NCI-H2107 (cell line): ENCODE measurements at places on chromosomes 3 and 15.
A peak's percentile ranks its signal among the peaks of the same experiment; 100 is the strongest.

DNA sequence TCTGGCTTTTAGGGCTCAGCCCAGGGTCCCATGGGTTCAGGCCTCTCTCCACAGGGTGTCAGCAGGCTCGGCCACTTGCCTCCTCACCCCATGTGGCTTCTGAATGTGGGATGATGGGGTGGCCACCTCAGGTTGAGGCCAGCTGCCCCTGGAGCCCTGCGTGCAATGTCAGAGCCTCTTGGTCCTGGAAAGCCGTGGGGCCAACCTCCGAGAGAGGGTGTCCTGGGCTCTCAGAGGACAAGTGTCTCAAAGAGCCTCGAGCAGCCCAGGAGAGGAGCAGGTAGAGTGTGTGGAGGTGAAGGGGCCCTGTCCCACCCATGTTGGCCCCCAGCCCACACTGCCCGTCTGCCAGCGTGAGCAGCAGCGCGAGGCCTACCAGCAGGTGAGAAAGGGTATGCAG, 86.0 kb downstream of the PLXNA1 start:
- no peak for DNase-seq

DNA sequence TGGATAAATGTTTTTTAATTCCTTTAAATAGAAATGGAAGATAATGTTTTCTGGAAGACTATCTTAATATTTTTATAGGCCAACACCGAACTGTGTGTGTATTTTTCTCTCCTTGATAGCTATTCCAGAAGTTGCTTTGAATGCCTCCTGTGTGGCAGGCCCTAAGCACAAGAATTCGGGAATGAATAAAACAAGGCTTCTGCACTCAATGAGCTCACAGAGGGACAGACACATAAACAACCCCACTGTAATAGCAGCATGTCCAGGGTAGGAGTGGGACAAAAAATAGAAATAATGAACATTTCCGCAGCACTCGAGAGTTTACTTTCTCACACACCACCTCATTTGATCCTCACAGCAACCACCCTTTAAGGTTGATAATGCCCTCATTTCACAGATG, 18.0 kb downstream of the SRGAP3 start:
- no peak for DNase-seq

- no peak for DNase-seq
These were observed 34.7 kb downstream of the LMLN start for GRCh38 chr3:197994736-197995135.

GRCh38 chr3:49882166-49882565, 12.5 kb upstream of the CAMKV start:
- DNase-seq: no peak

GRCh38 chr3:56933803-56934202, 126.7 kb upstream of the SPATA12 start:
- no peak for DNase-seq

GRCh38 chr3:171459137-171459941, 866 bp downstream of the TNIK start:
- peak; percentile 44 for DNase-seq

GRCh38 chr3:20080956-20081554, 40.8 kb downstream of the KAT2B start:
- DNase-seq: no peak

DNA sequence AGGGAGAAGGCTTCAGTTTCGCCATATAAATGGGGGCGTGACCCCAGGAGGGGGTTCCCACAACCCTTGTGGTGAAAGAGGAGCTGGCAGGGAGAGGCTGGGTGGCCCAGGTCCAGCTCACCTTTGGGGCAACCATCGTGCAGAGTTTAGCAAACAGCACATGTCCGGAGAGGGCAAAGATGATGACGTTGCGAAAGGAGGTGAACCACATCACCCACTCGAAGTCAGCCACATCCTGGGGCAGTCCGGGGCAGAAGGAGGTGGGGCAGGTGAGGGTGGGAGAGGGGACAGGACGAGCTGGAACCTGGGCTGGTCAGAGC, 3.7 kb downstream of the HHATL start:
- no peak for DNase-seq

- no peak for DNase-seq
These were observed 28.5 kb downstream of the PLXNA1 start for GRCh38 chr3:127011270-127011992.

DNA sequence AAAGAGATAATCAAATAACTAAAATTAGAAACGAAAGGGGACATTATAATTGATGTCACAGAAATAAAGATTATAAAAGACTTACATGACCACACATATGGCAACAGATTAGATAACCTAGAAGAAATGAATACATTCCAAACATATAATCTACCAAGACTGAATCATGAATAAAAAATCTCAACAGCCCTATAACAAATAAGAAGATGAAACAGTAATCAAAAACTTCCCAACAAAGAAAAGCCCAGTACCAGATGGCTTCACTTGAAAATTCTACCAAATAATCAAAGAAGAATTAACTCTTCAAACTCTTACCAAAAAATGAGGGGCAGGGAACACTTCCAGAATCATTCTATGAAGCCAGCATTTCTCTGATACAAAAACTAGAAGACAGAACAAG, 11.8 kb downstream of the TOP2B start:
- no peak for DNase-seq

GRCh38 chr3:37892927-37893600, 31.4 kb downstream of the CTDSPL start:
- DNase-seq: no peak

- no peak for DNase-seq
These were observed 3.0 kb downstream of the SPATA16 start for GRCh38 chr3:173138026-173138425.

DNA sequence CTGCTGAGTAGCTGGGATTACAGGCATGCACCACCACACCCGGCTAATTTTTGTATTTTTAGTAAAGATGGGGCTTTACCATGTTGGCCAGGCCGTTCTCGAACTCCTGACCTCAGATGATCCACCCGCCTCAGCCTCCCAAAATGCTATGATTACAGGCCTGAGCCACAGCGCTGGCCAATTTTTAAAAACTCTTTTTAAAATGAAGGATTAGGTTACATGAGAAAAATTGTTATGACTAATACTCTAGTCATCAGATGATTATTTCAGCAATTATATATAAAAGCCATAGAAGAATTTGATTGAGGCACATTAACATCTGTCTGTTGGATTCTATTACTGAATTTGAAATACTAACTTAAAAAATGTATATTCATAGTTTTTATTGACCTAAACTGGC, 134.1 kb upstream of the MNS1 start:
- no peak for DNase-seq

GRCh38 chr3:171741377-171741776, 68.9 kb downstream of the PLD1 start:
- no peak for DNase-seq

DNA sequence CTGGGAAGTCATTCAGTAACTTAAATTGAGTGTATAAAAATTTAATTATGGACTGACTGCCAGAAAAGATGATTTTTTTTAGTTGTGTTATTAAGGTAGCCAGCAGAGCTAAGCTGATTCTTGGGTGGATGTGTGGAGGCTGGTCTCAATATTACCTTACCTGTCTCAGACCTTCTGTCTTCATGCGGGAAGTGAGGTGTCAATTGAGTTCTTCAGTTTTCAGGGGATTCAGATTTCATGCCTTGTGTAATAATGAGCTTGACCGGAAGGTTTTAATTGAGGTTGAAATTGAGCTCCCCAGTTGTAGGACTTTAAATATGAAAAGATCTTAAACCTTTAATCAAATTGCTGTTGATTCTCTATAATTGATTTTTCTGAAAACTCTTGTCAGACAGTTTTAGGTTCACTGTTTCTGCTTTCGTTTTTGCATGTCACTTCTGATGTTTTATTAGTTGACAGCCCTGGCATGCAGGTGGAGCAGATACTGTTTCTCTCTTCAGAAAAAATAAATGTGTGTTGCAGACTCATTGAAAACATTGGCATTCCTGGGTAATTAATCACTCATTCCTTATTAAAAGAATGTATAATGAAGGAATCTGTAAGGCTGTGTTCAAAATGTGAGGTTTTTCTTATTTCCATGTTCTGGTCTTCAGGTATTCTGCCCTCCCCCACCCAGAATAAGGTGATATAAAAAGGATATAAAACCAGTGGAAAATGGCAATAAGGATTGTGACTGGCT, 54.5 kb downstream of the PSMD6 start:
- no peak for DNase-seq

DNA sequence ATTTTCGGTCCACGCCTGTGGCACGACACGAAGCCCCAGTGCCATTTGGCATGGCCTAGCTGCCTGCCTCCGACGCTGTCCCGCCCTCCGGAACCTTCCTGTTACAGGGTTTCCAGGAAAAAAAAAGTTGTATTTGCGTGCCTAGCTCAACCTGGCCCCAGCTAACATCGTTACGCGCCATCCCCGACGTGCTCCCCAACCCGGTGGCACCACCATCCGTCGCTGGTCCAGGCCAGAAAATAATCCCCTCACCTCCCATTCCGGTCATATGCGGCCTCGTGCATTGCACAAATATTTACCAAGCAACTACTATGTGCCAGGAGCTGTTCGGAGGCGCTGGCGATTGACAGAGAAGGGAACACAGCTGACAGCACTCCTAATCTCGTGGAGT, 1.4 kb upstream of the CYP1A1 start:
- no peak for DNase-seq

GRCh38 chr3:96813134-96813819, 1.1 kb upstream of the EPHA6 start:
- DNase-seq: peak; percentile 80

DNA sequence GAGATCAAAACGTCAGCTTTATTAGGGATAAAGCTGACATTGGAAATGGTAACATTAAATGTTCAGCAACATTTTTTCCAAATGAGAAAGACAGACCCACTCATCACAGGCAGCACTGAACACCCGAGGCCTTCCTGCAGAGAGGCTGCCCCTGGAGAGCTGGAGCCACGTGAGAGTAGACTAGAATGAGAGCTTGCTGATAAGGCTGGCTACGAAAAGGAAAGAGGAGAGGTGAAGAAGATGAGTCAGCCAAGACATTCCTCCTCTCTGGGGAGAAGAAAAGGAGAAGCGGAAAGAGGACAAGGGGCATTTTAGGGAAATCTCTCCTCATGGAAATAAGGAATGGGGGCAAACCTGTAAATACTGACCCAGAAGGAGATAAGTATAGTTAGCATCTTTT, 7.3 kb downstream of the CYP19A1 start:
- no peak for DNase-seq

- no peak for DNase-seq
These were observed 71.7 kb downstream of the TMCO5A start for GRCh38 chr15:38005953-38006808.

DNA sequence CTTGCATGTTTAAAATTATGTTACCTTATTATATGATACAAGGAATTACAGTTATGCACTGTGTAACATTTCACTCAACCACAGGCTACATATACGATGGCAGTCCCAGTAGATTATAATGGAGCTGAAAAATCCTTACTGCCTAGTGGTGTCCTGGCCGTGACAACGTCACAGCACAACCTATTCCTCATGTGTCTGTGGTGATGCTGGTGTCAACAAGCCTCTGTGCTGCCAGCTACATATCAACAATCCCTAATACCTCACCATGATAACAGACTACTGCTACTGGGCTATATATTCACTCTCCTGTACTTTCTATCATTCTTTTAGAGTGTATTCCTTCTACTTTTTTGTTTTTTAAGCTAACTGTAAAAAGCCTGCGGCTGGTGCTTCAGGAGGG, 80.2 kb upstream of the OCA2 start:
- DNase-seq: no peak

DNA sequence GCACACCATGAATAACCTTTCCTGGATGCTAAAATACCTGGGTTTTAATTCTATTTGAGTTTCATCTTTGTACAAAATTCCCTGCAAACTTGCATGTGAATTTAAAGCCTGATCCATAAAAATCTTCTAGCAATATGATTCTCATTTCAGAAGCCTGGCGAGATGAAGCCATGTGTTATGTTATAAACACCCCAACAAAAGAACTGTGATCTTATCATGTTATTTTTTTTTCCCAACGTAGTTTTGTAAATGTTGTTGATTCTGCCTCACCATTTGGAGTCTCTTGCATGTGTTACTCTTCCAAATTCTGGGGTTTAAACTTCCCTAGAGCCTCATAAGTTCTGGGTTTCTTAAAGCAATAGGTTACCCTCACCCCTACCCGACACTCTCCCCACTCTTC, 428.1 kb upstream of the DPH6 start:
- no peak for DNase-seq

DNA sequence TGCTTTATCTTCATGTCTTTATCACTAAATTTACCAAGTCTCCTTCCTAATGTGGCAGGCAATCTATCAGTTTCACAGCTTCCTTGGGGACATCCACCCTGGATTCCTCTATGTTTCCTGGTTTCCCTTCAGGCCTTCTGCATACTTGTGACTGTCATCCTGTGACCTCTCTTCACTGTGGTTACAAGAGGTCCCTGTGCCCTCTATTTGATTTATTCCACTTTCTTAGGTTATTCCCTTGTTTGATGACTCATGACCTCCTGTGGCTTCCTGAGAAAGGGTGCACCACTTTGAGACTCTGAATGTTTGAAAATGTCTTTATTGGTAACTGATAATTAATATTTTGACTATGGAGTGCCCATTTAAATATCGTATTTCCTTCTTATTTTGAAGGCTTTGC, 60.5 kb upstream of the KY start:
- DNase-seq: no peak

DNA sequence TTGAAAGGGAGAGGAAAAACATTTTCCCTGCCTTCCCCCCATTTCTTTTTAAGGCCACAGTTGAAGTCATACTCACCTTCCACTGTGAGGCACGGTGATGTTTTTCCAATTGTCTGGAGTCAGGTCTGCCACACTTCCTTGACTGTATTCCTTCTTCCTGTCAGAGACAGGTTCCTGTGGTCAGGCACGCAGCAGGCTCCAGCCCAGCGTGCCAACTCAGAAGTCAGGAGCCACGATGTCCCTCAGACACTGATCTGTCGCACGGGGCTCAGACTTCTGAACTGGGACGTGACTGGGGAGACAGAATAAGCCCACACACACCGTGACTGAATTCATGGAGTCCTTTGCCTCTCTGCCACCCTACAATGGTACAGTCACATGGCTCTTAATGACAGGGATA, 41.2 kb upstream of the ADAMTS9 start:
- no peak for DNase-seq

DNA sequence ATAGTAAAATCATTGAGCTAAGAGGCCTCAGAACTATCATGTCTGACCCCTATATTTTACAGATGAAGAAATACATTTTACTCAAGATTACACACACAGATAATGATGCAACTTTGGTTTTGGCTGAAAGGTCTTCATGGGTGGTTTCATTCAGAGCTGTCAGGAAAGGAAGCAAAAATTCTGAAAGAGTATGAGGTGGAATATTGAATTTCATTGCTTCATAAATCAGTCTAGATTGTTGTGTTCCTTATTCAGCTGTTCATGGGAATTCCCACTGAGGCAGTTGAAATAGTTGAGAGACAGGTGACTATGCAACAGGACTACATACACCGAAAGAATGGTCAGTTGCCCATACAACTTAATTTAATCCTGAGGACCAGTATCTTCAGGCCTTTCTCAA, 39.4 kb downstream of the CD200 start:
- DNase-seq: no peak

GRCh38 chr3:176799675-176800074, 397.6 kb downstream of the TBL1XR1 start:
- no peak for DNase-seq

- DNase-seq: no peak
These were observed 345.5 kb downstream of the CHL1 start for GRCh38 chr3:542021-542420.
